Endothelial cell (in vitro differentiated cells): ENCODE measurements at places on chromosomes 16 and 17.

GRCh38 chr17:6387858-6388257 is 47.1 kb downstream of the AIPL1 start:
- no peak for DNase-seq

DNA sequence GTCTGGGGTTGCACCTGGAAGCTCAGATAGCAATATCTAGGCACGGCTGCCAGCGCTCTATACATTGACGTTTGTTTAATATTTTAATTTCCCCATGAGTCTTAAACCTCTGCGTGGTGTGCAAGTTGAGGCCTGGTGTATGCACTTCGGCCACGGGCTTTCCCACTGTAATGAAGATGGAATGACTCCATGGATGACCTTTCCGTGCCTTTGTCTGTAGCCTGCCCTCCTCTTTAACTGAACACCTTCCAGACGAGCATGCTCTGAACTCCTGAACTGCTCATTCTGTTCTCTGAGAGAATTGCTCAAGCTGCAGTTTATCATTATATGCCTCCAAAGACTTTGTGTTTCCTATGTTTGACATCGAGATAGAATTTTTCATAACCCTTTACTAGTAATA is 438.8 kb downstream of the WWOX start:
- no peak for DNase-seq

DNA sequence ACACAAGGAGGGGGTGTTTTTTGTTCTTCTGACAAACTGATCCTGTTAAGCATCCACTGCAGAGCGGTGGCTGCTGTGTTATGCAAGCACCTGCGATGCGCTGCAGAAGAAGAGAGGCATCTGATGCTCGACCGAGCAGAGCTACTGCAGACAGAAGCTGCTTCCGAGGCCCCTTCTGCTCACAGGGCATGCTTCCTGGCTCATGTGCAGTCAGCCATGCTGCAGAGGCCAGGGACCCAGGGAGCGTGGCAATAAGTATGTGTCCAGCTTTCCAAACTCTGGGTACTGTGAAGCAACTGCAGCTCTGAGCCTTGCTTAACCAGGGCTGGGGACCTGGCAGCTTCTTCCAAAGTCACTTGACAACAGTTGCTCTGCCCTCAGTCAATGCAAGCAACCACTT is 448.6 kb upstream of the RBFOX1 start:
- DNase-seq, result no peak

DNA sequence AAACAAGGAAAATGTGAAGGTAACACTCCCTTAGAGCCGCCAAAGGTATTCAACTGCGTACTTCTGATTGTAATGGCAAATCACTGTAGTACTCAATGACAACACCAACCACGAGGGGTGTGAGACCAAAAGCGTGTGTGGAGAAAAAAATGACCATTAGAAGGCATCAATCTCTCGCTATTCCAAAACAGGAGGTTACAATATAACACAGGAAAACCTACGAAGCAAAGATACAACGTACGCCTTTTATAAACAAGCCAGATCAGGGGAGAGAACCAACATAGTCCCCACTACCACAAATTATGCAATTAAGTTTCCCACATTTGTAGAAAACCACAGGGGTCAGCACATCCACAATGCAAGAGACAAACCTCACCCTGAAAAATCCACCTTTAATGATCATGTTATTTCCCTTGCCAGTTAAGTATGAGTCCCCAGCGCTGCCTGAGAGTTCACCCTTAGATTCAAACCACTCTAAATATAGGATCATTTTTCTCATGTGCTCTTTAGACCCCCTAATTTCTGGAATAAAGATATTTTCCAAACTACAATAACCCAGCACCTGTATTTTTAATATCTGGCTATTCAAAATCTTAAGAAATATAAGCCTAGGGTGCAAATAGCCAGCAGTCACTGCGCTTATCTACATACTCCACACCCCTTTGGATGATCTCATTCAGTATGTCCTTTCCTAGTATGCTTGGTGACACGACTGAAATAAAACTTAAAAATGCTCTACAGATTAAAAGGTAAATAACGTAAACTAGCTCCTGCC is 12.4 kb downstream of the TEX14 start:
- no peak for DNase-seq

- DNase-seq, result no peak
Measured at GRCh38 chr16:86029131-86029741, 130.3 kb downstream of the IRF8 start.

GRCh38 chr17:16052486-16052885 is 52.9 kb downstream of the TTC19 start:
- DNase-seq, result no peak

- no peak for DNase-seq
Measured at GRCh38 chr16:66416136-66416535, 11.0 kb upstream of the BEAN1 start.

GRCh38 chr17:33200587-33200986 is 92.5 kb downstream of the ASIC2 start:
- DNase-seq, result peak; percentile 17

- DNase-seq, result no peak
Measured at GRCh38 chr17:32289471-32290070, 23.9 kb downstream of the RHBDL3 start.

DNA sequence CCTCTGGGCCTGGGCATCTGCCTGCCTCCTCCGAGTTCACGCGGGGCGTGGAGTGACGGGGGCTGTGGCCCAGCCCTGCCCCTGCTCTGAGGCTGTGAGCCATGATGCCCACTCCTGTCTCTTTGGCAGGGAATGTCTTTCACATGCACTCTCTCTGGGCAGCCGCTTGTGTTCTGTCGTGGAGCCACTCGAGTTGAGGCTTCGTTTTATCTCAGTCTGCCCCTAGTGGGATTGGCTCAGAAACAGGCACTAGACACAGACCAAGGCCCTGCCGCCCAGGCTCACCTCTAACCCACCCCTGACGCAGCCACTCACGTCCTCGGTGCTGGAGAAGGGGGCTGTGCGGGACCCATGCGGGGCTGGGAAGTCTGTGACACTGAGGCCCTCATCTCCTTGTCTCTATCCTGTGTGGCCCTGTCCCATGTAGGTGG is 67.5 kb upstream of the KCTD5 start:
- DNase-seq, result no peak

- peak; percentile 94 for DNase-seq
Measured at GRCh38 chr16:3106205-3106928, 6.0 kb upstream of the ZNF205 start.

- no peak for DNase-seq
Measured at GRCh38 chr16:66563574-66564334, 2.5 kb upstream of the CMTM1 start.
